Urinary bladder (tissue), 4 donors: ENCODE measurements at places on chromosomes 11 and 22.

- DNase-seq: no peak
Measured at GRCh38 chr11:93686812-93687211, 25.3 kb downstream of the CEP295 start.

DNA sequence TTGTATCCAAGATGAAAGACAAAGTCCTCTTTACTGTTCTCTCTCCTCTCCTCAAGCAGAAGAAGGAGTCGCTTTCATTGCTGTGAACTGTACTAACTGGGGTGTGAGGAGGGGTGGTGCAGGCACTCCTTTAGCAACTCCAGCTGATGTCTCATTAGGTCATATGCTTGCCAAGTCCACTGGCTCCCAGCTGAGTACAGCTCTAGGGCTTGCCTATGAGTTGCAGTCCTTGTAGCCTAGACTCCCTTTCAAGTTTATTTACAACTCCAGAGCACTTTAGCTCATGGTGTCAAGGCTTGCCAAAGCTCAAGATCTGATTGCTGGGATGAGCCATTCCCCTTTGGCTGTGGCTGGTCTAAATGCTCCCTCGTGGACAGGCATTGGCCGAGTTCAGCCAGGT lies 55.1 kb upstream of the PDGFD start:
- DNase-seq: no peak

- DNase-seq: no peak
Measured at GRCh38 chr11:9643751-9644150, 20.1 kb upstream of the SWAP70 start.

GRCh38 chr22:44168206-44168605 lies 12.5 kb upstream of the PARVG start:
- no peak for DNase-seq

DNA sequence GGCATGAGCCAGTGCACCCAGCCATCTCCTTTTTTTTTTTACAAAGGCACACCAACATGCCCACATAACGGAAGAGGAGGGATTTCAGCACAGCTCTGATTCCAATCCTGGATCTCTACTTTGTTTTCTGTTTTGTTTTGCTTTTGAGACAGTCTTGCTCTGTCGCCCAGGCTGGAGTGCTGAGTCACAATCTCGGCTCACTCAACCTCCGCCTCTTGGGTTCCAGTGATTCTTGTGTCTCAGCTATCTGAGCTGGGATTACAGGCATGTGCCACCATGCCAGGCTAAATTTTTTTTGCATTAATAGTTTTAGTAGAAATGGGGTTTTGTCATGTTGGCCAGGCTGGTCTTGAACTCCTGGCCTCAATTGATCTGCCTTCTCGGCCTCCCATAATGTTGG lies 28.1 kb downstream of the VSTM5 start:
- no peak for DNase-seq
